ENCODE measurements at places on chromosomes 7 and 10.

- no peak for DNase-seq
Observed at GRCh38 chr10:86263209-86263608, 103.4 kb downstream of the GRID1 start.

- no peak for DNase-seq
Observed at GRCh38 chr7:116463956-116464355, 35.6 kb upstream of the CAV2 start.

- no peak for DNase-seq
Observed at GRCh38 chr7:113128031-113128430, 9.7 kb upstream of the SMIM30 start.

DNA sequence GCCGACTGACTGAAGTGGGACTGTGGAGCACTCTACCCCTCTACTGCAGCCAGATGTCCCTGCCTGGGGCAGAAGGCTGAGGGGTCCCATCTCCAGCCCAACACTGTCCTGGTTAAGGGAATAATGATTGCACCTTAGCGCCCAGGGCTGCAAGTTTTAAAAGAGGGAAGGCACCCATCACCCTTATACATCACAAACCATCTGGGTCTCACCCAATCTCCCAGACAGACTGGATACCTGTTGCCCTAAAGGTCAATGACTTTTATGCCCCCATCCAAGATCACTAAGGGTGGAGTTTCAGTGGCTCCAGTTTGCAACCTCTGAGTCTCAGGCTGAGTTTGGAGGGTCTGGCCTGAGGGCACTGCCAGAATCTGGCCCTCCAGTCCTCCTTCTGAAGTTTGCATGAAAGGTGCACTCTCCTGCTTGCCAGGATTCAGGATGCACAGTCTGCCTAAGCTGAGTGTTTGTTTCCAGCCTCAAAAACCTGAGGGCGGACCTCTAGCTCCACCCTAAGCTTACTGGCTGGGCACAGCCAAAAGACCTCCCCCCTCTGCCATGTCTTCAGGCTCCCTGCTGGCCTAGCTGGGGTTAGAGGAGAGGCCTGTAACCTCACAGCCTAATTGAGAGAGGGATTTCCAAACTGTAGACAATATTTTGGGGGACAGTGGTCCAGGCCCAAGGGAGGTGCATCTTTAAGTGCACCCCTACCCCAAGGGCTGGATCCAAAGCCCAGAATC, 2.5 kb upstream of the EMX2 start:
- DNase-seq, result no peak

DNA sequence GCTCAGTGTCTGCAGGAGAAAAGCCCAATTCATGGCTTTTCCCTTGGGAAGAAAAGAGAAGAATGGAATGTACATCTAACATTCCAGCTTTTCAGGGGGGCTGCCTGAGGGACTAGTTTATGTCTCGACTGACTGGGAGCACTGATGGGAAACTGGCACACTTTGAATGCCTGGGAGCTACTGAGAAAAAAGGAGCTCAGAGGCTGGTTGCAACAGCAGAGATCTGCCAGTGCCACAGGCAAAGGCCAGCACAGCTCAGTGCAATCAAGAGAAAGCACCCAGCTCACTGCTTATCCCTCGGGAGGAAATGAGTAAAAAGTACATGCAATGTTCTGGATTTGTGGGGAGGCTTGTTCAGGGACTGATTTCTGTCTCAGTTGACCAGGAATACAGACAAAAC, 226.2 kb downstream of the COBL start:
- no peak for DNase-seq

DNA sequence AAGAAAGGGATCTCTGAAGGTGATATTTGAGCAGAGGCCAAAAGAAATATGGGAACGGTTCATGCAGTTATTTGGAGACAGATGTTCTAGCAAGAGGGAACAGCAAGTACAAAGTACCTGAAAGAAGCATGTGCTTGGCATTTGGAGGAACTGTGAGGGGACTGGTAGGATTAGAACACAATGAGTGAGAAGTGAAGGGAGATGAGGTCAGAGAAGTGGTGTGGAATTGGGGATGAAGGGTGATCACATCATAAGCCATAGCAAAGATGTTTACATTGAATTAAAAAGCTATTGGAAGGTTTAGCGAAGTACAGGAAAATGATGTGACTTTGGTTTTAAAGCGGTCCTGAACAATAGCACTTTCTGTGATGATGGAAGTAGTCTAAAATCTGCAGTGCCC, 402.4 kb upstream of the LRGUK start:
- no peak for DNase-seq

All from activated gamma-delta T cell treated with Interleukin-2 at 50 U/mL for 16 hours (primary cell).